ENCODE measurements at places on chromosomes 6 and 20. TPM values are rescaled to one million over a fixed set of nuclear protein-coding genes. Genes with fewer than 3 reads are reported as not detected.
A peak's percentile ranks its signal among the peaks of the same experiment; 100 is the strongest.

DNA sequence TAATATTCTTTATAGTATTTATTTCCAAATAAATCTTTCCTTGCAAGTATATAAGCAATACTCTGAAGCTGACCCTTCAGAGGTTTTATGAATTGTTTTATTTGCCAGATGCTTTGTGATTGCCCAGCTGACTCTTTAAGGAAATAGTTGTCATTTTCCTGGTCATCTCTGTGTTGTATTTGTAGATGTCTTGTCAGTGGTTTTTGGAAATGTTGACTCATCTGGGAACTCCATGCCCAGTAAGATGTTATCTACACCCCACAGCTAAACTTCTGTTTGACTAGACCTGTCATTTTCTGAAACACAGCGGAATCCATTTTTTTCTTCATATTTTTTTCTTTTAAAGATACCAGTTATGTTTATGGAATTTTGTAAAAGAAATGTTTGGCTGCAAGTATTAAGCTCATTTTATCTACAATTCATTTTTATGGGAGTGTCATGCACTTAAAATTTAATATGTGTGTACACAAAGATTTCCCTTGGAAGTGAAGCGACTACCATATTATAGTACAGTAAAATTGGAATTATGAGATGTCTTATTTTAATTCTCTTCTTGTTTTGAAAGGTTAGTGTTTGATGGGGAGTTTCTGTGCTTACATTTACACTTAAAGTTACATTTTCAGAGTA, 491.0 kb downstream of the NKAIN2 start:
- no peak overlapping the region for H3K4me3 ChIP-seq
- no peaks in the 10 kb centered on the region for H3K27me3 ChIP-seq
- no peaks in the 10 kb centered on the region for H3K36me3 ChIP-seq
- H3K27ac ChIP-seq = no peak overlapping the region

DNA sequence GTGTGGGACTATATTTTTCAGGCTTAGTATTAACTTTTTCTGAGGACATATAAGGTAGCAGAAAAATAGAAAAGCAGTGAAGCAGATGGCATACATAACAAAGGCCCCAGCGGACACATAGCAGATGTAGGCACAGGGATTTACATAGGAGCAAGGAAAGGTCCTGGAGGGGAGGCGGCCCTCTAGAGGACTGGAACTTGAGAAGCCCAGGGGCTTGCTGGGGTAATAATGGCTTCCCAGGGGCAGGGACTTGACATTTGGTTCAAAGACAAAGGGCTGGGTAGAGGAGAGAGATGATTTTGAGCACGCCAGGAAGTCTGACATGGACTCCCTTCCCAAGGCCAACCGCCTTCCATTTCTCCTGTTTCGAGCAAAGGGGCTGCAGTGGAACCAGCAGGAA, 31.7 kb upstream of the OSTM1 start:
- H3K4me3 ChIP-seq = no peak overlapping the region
- no peak for DNase-seq
- H3K27ac ChIP-seq = no peak overlapping the region
- peaks cover 46% of the 10 kb centered on the region for H3K27me3 ChIP-seq

DNA sequence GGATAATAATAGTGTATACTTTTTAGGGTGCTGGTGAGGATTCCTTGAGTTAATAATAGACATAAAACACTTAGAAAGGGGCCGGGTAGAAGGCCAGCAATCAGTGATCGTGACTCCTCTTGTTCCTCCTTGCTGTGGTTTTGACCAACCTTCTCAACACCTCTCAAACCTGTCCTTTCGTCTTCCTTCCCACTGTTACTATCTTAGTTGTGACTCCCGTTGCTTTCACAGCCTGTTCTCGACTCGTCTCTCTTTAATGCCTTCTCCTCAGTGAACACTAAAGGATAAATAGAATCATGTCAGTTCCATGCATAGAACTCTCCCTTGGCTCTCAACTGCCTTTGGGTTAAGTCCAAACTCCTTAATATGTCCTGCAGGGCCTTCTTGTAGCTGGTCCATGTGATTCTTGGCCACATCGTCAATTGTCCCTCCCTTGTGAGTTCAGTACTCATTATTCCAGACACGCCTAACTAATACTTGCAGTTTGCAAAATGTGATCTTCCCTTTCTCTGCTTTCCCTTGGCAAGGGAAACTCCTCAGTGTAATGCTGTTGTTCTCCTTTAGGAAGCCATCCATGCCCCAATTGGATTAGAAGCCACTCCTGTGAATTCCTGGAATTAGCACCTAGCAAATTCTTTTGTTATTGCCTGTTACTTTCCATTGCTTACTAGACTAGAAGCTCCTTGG, 164.9 kb downstream of the UTRN start:
- H3K27me3 ChIP-seq = no peaks in the 10 kb centered on the region
- H3K4me3 ChIP-seq = no peak overlapping the region
- no peak for DNase-seq
- peaks cover 53% of the 10 kb centered on the region for H3K36me3 ChIP-seq
- peaks cover 2% of the 10 kb centered on the region for H3K4me1 ChIP-seq
- H3K27ac ChIP-seq = no peak overlapping the region

- peaks cover 28% of the 10 kb centered on the region for H3K4me1 ChIP-seq
- peaks cover 26% of the 10 kb centered on the region for H3K36me3 ChIP-seq
- DNase-seq = no peak
- peaks cover 2% of the 10 kb centered on the region for H3K27me3 ChIP-seq
These were observed 637 bp downstream of the UBR2 start for GRCh38 chr6:42564506-42564825.

- no peaks in the 10 kb centered on the region for H3K36me3 ChIP-seq
- H3K4me3 ChIP-seq = no peak overlapping the region
- DNase-seq = no peak
- H3K27me3 ChIP-seq = peaks cover 5% of the 10 kb centered on the region
- no peaks in the 10 kb centered on the region for H3K4me1 ChIP-seq
- no peak overlapping the region for H3K27ac ChIP-seq
These were observed 62.0 kb downstream of the DLGAP4 start for GRCh38 chr20:36367907-36368799.

GRCh38 chr6:70264306-70264705, 38.6 kb downstream of the COL9A1 start:
- H3K36me3 ChIP-seq = no peaks in the 10 kb centered on the region
- DNase-seq = no peak
- no peak overlapping the region for H3K4me3 ChIP-seq
- H3K27ac ChIP-seq = no peak overlapping the region
- no peaks in the 10 kb centered on the region for H3K27me3 ChIP-seq

DNA sequence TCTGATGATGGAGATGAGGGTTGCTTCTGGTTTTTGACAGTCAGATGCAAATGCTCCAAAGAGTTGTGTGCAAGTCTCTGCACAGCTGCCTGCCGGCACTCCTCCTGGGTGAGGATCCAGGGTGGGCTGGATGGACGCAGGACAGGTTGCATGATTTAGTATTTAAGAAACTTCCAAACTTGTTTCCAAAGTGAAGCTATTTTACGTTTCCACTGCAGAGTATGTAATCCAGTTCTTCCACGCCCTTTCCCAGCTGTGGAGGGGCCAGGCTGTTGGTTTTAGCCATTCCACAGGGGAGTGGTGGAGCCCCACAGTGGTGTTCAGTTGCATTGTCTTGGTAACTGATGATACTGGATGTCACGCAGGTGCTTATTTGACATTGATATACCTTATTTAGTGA, 157.3 kb downstream of the THBS2 start:
- DNase-seq = no peak
- no peaks in the 10 kb centered on the region for H3K4me1 ChIP-seq
- no peaks in the 10 kb centered on the region for H3K27me3 ChIP-seq
- H3K36me3 ChIP-seq = no peaks in the 10 kb centered on the region

- H3K4me3 ChIP-seq = no peak overlapping the region
- no peak overlapping the region for H3K27ac ChIP-seq
- H3K36me3 ChIP-seq = no peaks in the 10 kb centered on the region
- peaks cover 45% of the 10 kb centered on the region for H3K27me3 ChIP-seq
These were observed 490 bp downstream of the IPCEF1 start for GRCh38 chr6:154356113-154356512.

- no peak for DNase-seq
- H3K4me1 ChIP-seq = no peaks in the 10 kb centered on the region
- H3K4me3 ChIP-seq = no peak overlapping the region
- H3K36me3 ChIP-seq = no peaks in the 10 kb centered on the region
- H3K27me3 ChIP-seq = peaks cover 21% of the 10 kb centered on the region
These were observed 10.4 kb upstream of the EDN3 start for GRCh38 chr20:59289994-59290393.

GRCh38 chr6:136037876-136038460, 186.5 kb downstream of the PDE7B start:
- peaks cover 7% of the 10 kb centered on the region for H3K27me3 ChIP-seq
- no peak for DNase-seq
- H3K36me3 ChIP-seq = peaks cover 5% of the 10 kb centered on the region
- H3K4me3 ChIP-seq = peak overlapping the region; percentile 27
- peak overlapping the region; percentile 25 for H3K27ac ChIP-seq
- H3K4me1 ChIP-seq = peaks cover 11% of the 10 kb centered on the region

DNA sequence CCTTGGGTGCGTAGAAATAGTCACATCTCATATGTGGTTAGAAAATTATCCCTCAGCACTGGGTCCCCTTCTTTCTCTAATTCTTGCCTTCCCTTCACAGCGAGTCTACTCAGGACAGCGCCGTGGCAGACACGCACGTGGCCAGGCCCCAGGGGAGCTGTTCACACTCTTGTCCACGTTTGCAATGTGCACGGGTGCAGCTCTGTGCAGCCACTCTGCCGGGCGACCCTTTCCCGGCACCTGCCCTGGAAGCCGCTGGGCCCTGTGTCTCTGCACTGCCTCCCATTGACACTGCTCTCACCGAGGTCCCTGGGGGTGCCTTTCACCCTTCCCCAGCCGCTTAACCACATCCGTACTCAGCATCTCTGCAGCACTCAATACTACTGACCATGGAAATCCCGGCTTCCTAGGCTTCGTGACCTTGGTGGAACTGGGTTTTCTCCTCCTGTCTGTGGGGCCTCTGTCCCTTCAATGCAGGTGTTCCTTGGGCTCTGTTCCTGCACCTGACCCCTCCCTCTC, 104.9 kb downstream of the DACT2 start:
- no peaks in the 10 kb centered on the region for H3K4me1 ChIP-seq
- H3K27me3 ChIP-seq = no peaks in the 10 kb centered on the region
- H3K27ac ChIP-seq = no peak overlapping the region
- no peak overlapping the region for H3K4me3 ChIP-seq

GRCh38 chr6:26389349-26389894, 6.5 kb downstream of the BTN2A2 start:
- no peak overlapping the region for H3K27ac ChIP-seq
- DNase-seq = no peak
- no peaks in the 10 kb centered on the region for H3K27me3 ChIP-seq
- H3K4me3 ChIP-seq = no peak overlapping the region

GRCh38 chr20:24651171-24651975, 181.9 kb downstream of the SYNDIG1 start:
- H3K4me1 ChIP-seq = no peaks in the 10 kb centered on the region
- no peak overlapping the region for H3K4me3 ChIP-seq
- no peak for DNase-seq
- H3K27me3 ChIP-seq = peaks cover 2% of the 10 kb centered on the region
- no peaks in the 10 kb centered on the region for H3K36me3 ChIP-seq

DNA sequence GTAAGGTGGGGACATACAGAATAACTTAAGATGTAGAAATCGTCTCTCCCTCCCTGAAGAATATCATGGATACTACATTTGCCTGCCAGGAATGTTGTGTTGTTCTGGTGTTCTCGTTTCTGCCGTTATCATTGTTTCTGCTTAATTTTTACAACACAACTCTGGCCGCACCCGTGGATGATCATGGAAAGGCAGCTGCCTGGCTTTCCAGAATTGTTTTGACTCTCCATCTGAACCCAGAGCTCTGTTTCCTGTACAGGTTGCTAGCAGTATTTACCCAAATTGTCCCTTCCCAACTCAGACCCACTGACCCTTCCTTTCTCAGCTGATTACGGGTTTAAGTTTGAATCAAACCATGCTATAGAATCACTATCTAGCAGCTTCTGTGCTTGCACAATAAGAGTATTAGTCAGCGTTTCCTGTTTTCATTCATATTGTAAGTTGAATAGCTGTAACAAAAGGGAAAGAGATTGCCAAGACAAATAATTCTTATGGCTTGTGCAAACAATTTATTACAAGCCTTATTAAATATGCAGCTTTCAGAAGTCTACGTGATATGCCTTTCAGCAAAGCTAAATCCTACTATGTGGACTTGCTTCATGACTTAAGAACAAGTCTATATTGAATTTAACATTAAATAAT, 139.0 kb downstream of the MTHFD1L start:
- DNase-seq = no peak
- H3K27ac ChIP-seq = peak overlapping the region; percentile 23
- H3K4me1 ChIP-seq = peaks cover 33% of the 10 kb centered on the region
- no peaks in the 10 kb centered on the region for H3K27me3 ChIP-seq
- H3K4me3 ChIP-seq = no peak overlapping the region
- peaks cover 12% of the 10 kb centered on the region for H3K36me3 ChIP-seq

DNA sequence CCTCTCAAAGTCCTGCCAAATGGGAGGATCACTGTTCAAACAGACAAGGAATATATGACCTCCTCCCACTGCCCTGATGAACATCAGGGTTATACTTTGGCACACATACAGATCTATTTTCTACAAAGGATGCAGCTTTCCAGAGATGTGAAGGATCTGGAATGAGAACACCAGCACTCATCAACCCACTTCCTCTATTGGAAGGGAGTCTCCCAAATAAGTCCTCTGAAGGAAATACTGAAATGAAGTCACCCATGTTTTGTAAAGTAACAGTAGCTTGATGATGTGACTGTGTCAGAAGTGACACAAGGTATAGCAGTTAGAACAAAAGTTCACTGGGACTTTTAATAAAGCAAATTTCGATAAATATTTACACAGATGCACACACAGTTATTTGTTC, 104.9 kb downstream of the OGFRL1 start:
- H3K27me3 ChIP-seq = peaks cover 7% of the 10 kb centered on the region
- H3K36me3 ChIP-seq = no peaks in the 10 kb centered on the region
- no peak overlapping the region for H3K27ac ChIP-seq
- no peak overlapping the region for H3K4me3 ChIP-seq
- H3K4me1 ChIP-seq = no peaks in the 10 kb centered on the region
- DNase-seq = no peak

DNA sequence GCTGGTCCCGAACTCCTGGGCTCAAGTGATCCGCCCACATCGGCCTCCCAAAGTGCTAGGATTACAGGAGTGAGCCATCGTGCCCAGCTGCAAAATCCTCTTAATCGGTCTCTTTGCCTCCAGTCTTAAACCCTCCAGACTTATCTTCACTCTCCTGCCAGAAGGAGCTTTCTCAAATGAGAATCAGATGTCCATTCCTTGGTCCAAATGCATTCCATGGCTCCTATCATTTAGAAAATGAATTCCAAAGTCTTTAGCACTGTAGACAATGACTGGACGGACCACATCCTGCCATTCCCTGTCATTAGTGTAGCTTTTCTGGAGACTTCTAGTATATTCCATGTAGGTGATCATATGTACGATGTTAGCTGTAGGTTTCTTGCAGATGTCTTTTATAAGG, 141.9 kb downstream of the ID4 start:
- no peaks in the 10 kb centered on the region for H3K27me3 ChIP-seq
- H3K27ac ChIP-seq = no peak overlapping the region
- H3K4me3 ChIP-seq = no peak overlapping the region
- DNase-seq = no peak
- no peaks in the 10 kb centered on the region for H3K36me3 ChIP-seq
- no peaks in the 10 kb centered on the region for H3K4me1 ChIP-seq

Gene CTCFL
- not detected for total RNA-seq

Gene RAD21L1
- total RNA-seq = not detected

Gene ARMC12
- 0.64 TPM for total RNA-seq

Gene CST7
- total RNA-seq = 117 TPM

Gene SLC22A3
- total RNA-seq = not detected

Gene MYLK2
- 0.26 TPM for total RNA-seq
